ENCODE measurements at places on chromosomes 3 and 15.
A peak's percentile ranks its signal among the peaks of the same experiment; 100 is the strongest.

DNA sequence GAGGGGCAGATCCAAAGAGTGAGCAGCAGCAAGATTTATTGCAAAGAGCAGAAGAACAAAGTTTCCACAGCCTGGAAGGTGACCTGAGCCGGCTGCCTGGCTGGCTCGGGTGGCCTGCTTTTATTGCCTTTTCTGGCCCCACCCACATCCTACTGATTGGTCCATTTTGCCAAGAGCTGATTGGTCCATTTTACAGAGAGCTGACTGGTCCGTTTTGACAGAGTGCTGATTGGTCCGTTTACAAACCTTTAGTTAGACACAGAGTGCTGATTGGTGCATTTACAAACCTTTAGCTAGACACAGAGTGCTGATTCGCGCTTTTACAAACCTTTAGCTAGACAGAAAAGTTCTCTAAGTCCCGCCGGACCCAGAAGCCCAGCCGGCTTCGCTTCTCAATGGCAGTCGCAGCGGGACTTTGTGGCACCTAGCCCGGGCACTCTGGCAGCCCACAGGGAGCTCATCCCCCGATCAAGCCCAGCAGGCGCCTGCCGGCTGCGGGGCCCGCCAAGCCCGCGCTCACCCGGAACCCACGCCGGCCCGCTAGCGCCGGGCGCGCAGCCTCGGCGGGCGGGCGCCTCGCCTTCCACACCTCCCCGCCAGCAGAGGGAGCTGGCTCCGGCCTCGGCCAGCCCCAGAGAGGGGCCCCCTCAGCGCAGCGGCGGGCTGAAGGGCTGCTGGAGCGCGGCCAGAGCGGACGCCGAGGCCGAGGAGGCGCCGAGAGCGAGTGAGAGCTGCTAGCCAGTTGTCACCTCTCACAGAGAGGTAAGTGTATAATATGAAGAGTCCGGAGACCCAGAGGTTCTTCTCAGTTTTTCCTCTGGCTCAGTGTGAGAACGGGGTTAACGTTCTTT lies 339.2 kb downstream of the CHL1 start:
- no peak for DNase-seq

GRCh38 chr3:11555881-11556633 lies 87.7 kb downstream of the VGLL4 start:
- DNase-seq: no peak

GRCh38 chr15:52103217-52104207 lies 9.1 kb downstream of the BCL2L10 start:
- DNase-seq: no peak

DNA sequence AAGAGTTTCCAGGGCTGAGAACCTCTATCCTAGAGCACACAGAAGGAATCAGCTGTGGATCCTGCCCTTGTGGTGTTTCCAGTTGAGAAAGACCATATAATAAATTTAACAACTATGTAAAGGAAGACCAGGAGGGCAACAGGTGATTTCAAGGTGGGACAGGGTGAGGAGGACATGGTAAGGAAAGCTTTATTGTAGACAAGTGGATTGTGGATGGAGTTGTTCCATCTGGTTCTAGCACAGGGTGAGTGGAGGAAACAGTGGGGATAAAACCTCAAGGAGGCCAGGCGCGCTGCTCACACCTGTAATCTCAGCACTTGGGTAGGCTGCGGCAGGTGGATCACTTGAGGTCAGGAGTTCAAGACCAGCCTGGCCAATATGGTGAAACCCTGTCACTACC lies 17.1 kb downstream of the SIAH2 start:
- DNase-seq: no peak

- DNase-seq: no peak
These were observed 40.1 kb downstream of the ITGB5 start for GRCh38 chr3:124847051-124847450.

GRCh38 chr15:77768107-77768506 lies 135.4 kb upstream of the LINGO1 start:
- no peak for DNase-seq

- DNase-seq: no peak
These were observed 20.2 kb downstream of the CPOX start for GRCh38 chr3:98573181-98573728.

DNA sequence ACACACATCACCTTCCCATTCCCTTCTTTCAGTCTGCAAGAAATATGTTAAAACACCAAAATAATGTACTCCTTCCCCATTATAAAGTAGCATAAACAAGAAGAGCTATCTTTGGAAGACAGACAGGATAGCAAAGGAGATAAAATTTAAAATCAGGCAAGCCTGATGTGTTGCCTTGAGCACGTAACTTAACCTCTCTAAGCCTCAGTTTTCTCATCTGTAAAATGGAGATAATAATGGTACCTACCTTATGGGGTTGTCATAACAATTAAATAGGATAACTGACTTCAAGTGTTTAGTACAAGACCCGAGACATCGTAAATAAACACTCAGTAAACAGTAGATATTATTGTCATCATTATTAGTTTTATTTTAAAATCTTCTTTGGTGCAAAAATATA lies 142.4 kb downstream of the NR1D2 start:
- no peak for DNase-seq

- DNase-seq: no peak
These were observed 34.5 kb upstream of the STIMATE start for GRCh38 chr3:52931889-52932288.

- DNase-seq: no peak
These were observed 49.0 kb downstream of the PBRM1 start for GRCh38 chr3:52636673-52637072.

- DNase-seq: no peak
These were observed 18.8 kb upstream of the CHD2 start for GRCh38 chr15:92881211-92881754.

DNA sequence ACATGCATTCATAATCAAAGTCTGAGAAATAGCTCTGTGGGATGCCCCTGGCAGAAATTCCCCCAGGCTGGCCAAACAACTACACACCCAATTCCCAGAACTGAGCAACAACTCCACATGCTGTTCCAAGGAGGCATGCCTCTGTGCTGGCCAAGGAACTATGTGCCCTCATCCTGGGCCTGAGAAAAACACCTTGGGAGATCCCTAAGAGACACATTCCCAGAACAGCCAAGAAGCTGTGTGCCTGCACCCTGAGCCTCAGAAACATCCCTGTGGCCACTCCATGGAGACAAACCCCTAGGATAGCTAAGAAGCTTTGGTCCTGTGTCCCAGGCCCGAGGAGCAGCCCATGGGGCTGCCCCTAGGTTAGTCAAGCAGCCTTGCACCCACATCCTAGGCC lies 92.3 kb upstream of the MME start:
- no peak for DNase-seq

DNA sequence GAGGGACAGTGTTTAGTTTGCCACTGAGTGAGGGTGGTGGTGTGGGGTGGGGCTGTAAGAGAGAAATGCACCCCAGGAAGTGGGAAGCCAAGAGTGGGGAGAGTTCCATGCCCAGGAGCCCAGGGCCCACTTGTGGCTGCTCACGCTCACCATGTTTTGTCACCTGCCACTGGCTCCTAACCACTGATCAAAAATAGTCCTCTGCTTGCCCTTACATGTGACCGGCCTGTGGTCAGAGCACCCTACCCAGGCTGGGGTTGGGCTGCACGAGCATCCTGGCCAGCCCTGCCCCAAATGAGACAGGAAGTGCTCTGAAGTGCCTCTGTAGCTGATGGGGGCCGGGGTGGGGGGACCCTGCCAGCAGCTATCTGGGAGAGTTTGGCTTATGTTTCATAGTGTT lies 216.3 kb downstream of the RPLP1 start:
- DNase-seq: peak; percentile 9

DNA sequence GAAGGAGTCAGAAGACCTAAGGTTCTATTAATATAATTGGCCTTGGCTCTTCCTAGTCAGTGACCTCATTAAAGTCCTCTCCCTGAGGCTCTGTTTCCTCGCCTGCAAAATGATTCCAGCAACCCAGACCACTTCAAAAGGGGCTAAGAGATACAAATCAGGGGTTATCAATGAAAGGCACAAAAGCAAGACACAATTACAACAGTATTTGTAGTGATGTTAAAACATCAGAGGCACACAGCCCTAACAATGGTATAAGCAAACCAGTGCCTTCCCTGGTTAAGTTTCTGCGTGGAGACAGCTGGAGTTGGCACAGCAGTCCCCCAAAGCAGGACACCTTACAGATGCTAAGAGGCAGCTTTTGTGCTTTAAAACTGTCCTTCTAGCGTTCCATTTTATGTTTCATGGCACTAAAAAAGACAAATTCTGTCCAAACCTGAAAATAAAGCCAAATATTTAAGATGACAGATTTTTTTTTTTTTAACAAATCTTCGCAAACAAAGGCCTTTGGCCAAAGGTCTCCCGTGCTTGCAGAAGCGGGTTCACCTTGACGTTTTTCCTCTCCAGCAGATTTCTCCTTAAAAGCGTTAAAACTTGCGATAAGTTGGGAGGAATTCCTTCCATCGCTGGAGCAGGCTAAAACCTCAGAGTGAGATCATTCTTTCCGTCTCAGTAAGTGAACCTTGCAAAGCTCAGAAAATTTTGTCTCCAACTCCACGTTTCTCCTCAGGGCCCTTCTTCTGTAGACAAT lies 999 bp downstream of the ZNF280D start:
- peak; percentile 9 for DNase-seq

GRCh38 chr3:48425281-48425812 lies 4.5 kb downstream of the PLXNB1 start:
- DNase-seq: no peak

GRCh38 chr15:95142531-95142930 lies 911.2 kb downstream of the MCTP2 start:
- DNase-seq: no peak

- no peak for DNase-seq
These were observed 350.8 kb upstream of the C2CD4B start for GRCh38 chr15:62515696-62516395.

GRCh38 chr3:101077361-101078011 lies 84.3 kb upstream of the ABI3BP start:
- DNase-seq: no peak

DNA sequence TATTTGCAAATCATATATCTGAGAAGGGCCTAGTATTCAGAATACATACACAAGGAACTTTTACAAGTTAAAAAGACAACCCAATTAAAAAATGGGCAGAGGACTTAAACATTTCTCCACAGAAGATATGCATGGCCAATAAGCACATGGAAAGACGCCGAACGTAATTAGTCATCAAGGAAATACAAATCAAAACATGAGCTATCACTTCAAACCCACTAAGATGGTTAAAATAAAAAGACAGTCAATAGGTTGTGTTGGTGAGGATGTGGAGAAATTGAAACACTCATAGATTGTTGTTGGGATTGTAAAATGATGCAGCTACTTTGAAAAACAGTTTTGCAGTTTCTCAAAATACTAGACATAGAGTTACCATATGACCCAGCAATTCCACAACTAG lies 61.2 kb upstream of the NEO1 start:
- no peak for DNase-seq

GRCh38 chr3:113741620-113742019 lies 4.4 kb downstream of the NAA50 start:
- no peak for DNase-seq

DNA sequence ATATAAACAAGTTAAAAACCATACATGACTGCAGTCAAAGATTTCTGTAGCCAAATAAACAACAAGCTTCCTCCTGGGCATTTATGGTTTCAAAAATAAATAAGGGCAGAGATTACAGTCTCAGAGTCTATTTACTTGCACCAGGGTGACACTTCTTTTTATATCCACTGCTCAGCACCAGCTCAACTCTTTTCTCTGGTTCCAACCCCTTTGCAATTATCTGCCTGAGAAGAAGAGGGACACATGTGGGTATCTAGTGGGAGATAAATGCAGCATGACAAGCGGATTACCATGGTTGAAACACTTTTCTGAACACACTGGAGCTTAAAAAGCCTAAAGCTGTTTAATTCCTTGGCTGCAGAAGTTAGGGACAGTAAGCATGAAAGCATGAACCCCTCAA lies 311.5 kb downstream of the CNTN3 start:
- DNase-seq: no peak

DNA sequence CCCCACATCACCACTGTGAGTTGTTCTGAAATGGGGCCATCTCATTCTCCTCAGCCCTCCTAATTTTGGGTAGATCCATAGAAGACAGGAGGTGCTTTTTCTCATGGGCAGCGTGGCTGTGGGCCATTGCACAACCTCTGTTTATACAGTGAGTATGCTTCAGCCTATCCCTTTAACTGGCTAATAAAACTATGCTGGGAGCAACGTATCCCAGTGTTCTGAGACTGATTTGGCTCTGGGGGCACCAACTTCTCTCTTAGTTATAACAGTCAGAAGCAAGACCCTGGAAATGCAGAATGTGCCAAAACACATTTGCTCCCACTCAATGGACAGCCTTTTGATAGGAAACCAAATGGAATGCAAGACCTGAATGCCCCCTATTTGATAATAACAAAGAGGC lies 97.1 kb upstream of the ICE2 start:
- DNase-seq: no peak

DNA sequence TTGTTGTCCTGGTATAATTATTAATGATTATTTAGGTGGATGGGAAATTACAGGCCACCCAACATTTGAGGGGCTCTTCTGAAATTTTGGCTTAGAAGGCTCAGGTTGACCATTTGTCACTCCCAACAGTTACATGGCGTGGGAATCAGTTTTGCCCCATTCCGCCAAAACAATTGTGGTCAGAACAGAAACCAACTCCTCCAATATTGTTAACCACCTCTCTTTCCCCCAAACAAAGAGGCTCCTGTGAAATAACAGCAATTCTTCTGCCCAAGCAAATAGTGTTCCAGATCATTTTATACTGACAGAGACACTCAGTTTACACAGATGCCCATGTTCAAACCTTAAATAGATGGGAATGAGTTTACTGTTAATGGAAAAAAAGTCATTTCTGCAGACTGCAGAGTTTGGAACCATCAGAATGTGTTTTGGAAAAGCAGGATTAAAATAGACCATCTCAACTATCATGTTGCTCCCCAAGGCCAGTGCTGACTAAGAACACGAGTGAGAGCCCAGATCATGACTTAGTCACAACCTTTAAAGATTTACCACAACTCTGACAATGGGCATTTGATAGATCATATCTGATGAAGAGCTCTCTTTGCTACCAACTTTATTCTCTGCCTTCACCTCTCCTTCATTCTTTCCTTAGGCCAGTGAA lies 102.1 kb downstream of the DUT start:
- DNase-seq: no peak

- no peak for DNase-seq
These were observed 107.3 kb upstream of the TRIM42 start for GRCh38 chr3:140570602-140571001.

GRCh38 chr15:100703032-100703578 lies 100.7 kb downstream of the ASB7 start:
- DNase-seq: no peak

GRCh38 chr3:155233213-155233612 lies 60.3 kb downstream of the STRIT1 start:
- no peak for DNase-seq

- DNase-seq: peak; percentile 48
These were observed 61.3 kb upstream of the LPP start for GRCh38 chr3:188092648-188093047.

- no peak for DNase-seq
These were observed 23.3 kb upstream of the FSTL1 start for GRCh38 chr3:120473896-120474675.

GRCh38 chr3:13167829-13168228 lies 94.6 kb upstream of the IQSEC1 start:
- no peak for DNase-seq

DNA sequence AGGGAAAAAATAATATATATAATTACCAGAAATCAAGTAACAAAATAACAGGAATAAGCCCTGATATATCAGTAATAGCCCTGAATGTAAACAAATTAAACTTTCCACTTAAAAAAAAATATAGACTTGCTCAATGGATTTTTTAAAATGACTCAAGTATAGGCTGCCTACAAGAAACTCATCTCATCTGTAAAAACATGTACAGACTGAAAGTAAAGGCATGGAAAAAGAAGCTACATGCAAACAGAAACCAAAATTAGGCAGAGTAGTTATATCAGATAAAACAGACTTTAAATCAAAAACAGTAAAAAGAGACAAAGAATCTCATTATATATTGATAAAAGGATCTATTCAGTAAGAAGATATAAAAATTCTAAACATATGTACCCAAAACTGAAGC lies 82.4 kb upstream of the STT3B start:
- DNase-seq: no peak

Measured in stimulated activated CD4-positive, alpha-beta T cell treated with anti-CD3 and anti-CD28 coated beads, Interleukin-4, amount 100 ng/mL, for 24 hours (primary cell).